Tibial artery (tissue), 4 donors: ENCODE measurements at places on chromosomes 11 and 22.

DNA sequence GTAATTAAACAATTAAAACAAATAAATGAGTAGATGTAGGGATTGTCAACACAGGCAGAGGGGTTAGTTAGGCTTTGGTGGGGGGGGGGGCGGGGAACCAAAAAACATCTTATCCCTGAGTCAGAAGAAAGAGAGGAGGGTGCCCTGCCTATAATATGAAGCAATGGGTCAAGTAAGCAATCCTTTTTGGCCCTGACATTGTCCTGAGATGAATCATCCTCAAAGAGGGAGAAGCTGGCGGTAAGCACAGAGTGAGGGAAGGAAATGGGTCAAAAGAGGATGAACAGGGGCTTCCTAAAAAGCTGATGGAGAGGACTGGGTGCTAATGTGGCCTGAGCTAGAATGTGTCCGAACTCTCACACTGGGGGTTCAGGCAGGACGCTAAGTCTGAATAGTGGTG, 4.7 kb downstream of the OLFML1 start:
- no peak for DNase-seq

DNA sequence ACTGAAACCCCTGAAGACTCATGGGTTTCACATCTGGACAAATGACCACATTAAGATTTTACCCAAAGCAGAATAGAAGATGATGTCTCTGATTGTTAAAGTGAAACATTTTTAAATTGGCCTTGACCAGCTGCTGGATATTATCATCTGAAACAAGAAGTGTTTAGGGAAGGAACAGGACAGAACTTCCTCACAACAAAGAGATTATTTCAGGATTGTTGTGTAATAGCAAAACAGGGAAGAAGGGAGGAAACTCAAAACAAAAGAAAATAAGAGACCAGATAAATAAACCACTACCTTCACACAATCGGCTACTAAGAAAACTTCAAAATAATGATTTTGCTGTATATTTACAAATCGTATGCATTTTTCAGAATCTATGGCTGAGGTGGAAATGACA, 319.2 kb upstream of the API5 start:
- DNase-seq: no peak

DNA sequence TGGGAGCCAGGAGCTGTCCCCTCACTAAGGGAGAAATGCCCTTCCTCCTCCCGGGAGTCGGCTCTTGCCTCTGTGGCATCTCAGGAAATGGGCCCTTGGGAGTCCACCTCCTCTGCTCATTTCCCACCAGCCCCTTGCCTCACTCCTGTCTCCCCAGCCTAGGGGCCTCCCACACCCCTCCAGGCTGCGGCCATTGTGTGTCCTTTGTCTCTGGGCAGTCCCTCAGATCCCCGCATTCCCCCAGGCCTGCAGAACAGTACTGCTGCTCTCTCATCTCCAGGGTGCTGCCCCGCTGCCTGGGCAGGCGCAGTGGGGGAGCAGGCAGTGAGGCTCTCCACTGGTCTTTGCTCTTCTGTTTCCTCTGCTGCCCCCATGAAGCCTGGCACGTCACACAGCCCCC, 25.0 kb downstream of the ADA2 start:
- no peak for DNase-seq

- DNase-seq: no peak
Measured at GRCh38 chr11:86103808-86104207, 34.9 kb upstream of the PICALM start.

DNA sequence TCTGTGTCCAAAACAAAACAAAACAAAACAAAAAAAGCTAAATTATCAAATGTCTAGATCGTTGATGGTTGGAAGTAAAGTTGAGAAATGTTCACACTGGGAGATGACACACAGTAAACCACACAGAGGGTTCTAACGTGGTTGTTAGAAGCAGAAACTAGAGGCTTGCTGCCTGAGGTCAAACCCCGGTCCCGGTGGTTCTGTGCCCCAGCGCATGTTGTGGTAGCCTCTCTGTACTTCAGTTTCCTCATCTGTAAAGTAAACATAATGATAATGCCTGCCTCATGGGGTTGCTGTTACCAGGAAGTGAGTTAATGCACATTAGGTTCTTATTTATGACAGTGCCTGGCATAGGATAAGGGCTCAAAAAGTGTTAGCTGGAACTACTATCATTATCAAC, 33.4 kb downstream of the PPARA start:
- no peak for DNase-seq

GRCh38 chr11:83572581-83573496, 286.7 kb upstream of the CCDC90B start:
- DNase-seq: no peak

- DNase-seq: no peak
Measured at GRCh38 chr11:46554213-46555147, 39.3 kb downstream of the AMBRA1 start.

GRCh38 chr11:75527938-75528735, 2.4 kb upstream of the GDPD5 start:
- DNase-seq: no peak
